SW480 (cell line): ENCODE measurements at places on chromosomes 12 and 14.

DNA sequence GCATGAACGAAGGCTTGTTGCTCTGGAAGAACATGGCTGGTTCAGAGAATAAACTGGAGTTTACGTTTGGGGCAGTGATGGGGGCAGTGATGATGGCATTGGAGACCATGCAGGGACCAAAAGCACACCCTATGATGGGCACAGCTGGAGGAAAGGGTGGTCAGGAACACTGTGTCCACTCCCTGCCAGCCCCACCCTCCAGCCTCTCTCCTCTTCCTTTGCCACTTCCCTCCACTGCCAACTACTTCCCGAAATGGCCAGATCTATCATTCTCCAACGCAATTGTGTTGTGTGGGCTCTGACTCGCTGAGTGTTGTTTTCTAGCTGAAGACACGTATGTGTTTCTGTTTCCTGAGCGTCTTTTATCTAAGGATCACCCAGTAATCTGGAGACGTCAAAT lies 39.3 kb upstream of the GSG1 start:
- DNase-seq: no peak

GRCh38 chr14:21509432-21510143 lies 1.6 kb downstream of the METTL3 start:
- DNase-seq: no peak

DNA sequence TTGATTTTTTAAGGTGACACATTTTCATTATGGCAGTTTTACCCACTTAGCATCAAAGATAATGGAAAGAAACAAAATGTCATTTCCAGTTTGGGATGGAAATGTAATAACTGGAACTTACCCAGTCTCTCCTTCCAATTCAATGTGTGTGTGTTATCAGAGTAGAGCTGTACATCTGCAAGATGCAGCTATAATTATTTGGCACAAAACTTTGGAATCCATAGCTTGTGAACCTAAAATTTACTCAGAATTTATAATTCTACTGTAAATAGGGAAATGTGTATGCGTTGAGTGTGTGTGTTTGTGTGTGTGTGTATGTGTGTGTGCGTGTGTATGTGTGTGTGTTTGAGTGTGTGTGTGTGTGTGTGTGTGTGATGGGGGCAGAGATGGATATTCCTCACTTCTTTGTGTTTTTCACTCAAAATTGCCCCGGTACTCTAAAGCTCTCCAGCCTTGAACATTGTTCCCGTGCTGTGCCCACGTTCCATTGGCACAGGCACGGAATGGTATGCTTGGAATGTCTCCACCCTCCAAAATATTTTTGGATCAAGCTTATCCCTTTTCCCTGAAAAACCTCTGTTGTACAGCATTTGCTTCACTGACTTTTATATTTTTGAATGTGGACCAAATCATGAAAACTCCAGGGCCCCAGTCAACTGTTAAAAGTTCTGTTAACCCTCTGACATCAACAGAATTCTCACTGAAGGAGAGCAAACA lies 150.2 kb upstream of the BMP4 start:
- no peak for DNase-seq

DNA sequence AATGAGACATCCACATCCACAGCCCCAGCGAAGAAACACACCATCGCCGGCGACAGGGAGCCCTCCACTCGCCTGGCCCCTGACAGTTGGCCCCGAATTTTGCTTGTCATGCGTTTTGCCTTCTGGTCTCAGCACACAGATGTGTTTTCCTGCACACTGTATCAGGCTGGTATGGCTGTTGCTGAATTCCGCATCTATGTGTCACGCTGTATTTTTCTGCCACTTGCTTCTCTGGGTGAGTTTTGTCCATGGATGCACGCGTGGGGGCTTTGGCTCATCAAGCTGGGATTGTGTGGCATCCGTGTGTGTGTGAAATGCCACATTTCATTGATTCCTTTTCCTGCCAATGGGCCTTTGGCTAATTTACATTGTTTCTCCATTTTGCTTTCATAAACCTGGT lies 26.5 kb downstream of the ARL6IP4 start:
- DNase-seq: no peak

GRCh38 chr12:47903927-47904712 lies 674 bp downstream of the VDR start:
- peak; percentile 48 for DNase-seq
